ENCODE measurements at places on chromosomes 12 and 14.

DNA sequence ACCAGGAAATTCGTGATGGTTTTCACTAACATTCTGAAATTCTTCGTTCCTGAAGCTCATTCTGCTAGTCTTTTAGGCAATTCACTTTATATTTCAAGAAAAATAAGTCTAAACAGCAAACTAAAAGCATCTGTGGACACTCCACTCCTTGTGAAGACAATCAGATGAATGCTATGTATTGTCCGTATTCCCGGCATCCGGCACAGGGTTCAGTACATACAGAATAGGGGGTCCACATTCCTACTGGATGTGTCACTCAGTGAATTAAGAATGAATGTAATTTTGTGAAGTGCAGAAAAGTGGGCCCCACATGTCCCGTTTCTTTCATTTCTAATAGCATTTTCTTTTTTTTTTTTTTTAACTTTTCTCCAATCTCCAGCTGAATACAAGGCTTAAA, 241.3 kb downstream of the GRIN2B start:
- no peak for DNase-seq

DNA sequence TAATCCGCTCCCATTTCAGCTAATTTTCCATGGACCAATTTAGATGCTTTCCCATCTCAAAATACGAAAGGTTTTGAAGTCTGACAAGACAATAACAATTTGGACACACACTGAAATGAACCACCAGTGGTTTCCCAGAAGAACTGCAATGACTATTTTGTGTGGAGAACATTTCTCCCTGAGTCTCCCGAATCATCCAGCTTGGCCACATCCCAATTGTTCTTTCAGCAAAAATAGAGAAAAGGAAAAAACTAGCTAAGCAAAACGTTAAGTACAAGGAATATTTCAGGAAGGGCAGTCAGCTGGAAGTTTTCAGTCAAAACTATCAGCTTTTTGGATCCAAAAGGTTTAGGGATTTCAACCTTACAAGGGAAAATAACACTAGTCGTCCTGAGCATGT, 390.6 kb downstream of the KCNH5 start:
- DNase-seq, result no peak

DNA sequence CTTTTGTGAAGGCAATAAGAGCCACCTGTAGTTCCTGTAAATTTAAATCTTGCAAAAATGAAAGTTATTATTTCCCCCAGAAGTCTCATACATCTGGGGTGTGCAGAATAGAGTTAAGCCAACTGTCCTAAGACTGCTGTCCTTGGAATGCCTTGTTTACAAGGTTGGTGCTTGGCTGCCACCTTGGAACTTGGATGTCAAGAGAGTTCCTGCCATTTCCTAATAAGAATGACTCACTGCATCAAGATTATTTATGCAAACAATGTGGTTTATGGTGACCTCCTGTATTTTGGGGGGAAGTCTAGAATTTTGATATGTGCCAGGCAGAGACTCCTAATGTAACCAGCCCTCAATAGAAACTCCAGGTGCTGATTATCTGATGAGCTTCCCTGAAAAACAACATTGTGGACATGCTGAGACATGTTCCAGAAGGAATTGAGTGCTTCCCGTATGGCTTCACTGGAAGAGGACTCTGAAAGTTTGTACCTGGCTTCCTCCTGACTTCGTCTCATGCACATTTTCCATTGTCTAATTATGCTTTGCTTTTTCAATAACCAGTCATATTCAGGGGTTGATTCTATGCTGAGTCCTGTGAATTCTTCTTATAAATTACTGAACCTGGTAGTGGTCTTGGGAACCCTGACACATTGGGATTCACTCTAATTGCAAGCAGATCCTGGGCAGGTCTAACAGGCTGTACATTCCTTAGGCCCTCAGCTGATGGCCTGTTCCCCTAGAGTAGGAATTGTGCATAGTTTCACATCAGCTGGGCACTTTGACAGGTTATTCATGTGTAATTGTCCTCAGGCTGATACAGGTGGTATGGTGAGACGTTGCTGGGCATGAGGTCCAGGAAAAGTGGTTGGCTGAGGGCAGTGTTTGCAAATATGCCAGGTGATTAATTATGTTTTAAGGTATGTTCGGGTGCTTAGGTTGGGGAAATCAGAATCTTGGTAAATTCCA, 1370.7 kb upstream of the TMEM132C start:
- DNase-seq, result no peak

GRCh38 chr12:24600996-24601395, 347.9 kb downstream of the BCAT1 start:
- no peak for DNase-seq

DNA sequence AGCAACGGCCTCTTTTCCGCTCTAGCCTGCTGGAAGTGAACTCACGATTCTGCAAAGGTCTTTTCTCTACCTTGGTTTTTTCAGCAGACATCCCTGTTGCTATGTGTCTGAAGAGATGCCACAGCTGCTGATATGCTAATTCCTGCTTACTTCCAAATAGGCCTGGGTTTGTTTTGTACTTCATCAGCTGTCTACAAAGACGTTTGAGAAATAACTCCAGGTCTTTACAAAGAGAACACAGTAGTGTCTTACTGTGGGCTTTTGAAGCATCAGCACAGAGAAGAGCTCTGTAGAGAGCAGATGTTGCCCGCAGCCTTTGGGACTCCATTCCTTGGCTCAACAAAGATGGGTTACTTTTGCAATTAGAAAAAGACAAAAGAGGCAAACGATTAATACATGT, 1366.5 kb downstream of the AACS start:
- no peak for DNase-seq

DNA sequence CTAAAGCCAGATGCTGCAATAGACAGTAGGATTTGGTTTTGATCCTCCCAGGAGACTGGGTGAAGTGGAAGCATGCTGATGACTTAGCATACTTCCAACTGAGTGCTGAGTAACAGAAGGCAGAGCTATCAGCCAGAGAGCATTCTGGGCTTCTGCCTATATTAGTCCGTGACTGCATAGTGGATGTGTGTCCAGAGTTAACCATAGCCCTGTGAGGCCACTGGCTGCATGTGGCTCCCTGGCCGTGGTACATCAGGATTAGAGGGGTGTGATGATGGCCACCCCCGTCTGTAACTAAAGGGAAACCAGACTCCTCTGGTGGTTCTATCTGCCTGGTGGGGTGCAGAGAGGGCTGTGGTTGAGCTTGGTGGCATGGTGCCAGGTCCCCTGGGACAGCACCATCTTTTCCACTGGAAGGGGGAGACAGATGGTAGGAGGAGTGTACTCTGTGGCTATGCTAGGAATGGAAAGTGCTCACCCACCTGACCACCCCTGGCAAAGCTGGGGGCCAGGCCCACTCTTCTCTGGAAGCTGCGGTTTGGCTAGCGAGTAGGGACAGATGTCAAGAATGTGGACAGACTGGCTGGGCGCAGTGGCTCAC, 27.4 kb downstream of the ABCD4 start:
- DNase-seq, result peak; percentile 30

GRCh38 chr12:113857371-113857770, 108.8 kb downstream of the RBM19 start:
- DNase-seq, result no peak

All from NB4 (cell line).